ENCODE measurements at places on chromosomes 3 and 15.

DNA sequence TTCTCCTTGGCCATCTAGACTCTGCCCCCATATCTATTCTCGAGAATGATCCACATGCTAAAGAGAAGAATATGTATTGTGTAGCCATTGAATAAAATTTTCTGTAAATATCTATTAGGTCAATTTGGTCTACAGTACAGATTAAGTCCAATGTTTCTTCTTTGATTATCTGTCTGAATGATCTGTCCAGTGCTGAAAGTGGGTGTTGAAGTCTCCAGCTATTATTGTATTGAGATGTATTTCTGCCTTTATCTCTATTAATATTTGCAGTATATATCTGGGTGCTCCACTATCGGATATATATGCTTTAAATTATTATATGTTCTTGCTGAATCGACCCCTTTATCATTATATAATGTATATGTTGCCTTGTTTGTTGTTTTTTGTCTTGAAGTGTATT lies 384.9 kb upstream of the ROBO1 start:
- DNase-seq, result no peak

DNA sequence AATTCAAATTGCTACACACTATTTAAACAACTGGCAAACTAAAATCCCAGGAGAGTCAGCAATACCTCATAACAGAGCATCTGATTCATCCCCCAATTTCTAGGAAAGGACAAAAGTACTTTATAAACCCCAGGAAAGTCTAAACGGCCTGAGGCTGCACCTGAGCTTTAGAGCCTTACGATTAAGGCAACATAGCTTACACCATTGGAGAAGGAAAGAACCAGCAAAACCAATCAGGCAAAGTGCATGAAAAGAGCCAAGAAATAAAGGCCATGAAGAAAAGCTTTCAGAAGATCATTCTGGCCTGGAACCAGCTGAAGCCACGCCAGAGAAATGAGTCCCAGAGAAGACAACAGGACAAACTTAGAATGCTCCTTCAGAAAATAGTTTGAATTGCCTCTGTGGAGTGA lies 48.1 kb downstream of the PTPN9 start:
- no peak for DNase-seq

DNA sequence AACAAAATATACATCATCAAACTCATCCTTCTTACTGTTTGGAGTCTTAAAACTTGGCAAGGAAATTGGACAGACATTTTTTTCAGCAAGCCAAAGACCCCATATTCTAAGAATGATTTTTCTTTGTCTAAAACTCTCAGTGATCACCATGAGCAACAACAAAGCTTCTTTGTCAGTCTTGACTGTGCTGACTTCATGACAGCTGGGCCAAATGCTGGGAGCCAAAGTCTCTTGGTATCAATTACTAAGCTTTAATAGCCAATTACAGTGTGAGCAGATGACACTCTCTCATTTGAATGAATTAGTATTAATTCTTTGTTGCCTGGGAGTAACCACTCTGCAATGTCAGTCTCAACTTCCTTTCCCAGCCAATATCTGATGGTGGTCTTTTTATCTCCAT lies 48.1 kb upstream of the GK5 start:
- no peak for DNase-seq

DNA sequence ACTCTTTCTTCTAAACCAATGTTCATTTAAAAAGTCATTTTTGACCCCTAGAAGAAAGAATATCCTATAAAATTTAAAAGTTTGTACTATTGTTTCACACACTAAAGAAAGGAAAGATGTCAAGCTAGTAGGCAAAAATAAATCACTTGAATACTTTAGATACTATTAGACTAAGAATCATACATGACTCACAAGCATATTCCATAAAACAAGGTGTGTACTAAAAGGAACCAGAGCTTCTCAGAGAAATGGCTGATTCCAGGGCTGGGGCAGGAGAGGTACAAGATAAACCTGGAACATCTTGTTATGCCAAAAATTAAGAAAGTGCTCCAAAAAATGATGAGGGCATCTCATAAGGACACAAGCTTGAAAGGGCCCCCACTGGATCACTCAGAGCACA lies 8.7 kb downstream of the DLG1 start:
- no peak for DNase-seq

Measured in stimulated activated CD8-positive, alpha-beta memory T cell treated with anti-CD3 and anti-CD28 coated beads, Interleukin-7, amount 100 ng/mL, for 24 hours (primary cell).